ENCODE measurements at places on chromosomes 5 and 9.

- DNase-seq = no peak
These were observed 47.5 kb upstream of the PPARGC1B start for GRCh38 chr5:149682532-149683075.

GRCh38 chr5:122999947-123000563 lies 36.5 kb downstream of the PPIC start:
- no peak for DNase-seq

GRCh38 chr5:123156577-123157296 lies 67.7 kb downstream of the PRDM6 start:
- DNase-seq = peak; percentile 81

GRCh38 chr9:99859243-99859980 lies 37.7 kb downstream of the NR4A3 start:
- peak; percentile 55 for DNase-seq

GRCh38 chr5:51276250-51276649 lies 107.0 kb upstream of the ISL1 start:
- no peak for DNase-seq

DNA sequence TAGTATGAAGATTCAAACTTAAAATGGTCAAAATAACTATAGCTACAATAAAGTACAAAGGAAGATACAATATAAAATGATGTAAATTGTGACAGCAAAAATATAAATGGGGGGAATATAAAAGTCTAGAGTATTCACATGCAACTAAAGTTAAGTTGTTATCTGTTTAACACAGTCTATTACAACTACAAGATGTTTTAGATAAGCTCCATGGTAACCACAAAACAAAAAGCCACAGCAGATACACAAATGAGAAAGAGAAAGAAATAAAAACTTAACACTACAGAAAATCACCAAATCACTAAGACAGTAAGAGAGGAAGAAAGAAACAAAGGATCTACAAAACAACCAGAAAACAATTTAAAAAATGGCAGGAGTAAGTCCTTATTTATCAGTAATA lies 17.0 kb upstream of the SH3TC2 start:
- no peak for DNase-seq

GRCh38 chr9:92870289-92870688 lies 7.5 kb downstream of the ZNF484 start:
- no peak for DNase-seq
